Activated CD4-positive, CD25-positive, alpha-beta regulatory T cell treated with anti-CD3 and anti-CD28 coated beads, Interleukin-2, amount 50 U/mL, for 16 hours (primary cell): ENCODE measurements at places on chromosomes 6 and 20.

- no peak for DNase-seq
Measured at GRCh38 chr6:55704421-55704820, 125.4 kb upstream of the HMGCLL1 start.

GRCh38 chr6:97882755-97883154, 599.7 kb upstream of the MMS22L start:
- DNase-seq, result no peak

GRCh38 chr6:69424581-69424980, 372.2 kb downstream of the LMBRD1 start:
- no peak for DNase-seq

- DNase-seq, result no peak
Measured at GRCh38 chr6:150068151-150068550, 770 bp downstream of the ULBP3 start.

GRCh38 chr20:58229198-58229798, 845 bp upstream of the ANKRD60 start:
- DNase-seq, result no peak

GRCh38 chr20:22490287-22491193, 93.8 kb downstream of the FOXA2 start:
- DNase-seq, result no peak

DNA sequence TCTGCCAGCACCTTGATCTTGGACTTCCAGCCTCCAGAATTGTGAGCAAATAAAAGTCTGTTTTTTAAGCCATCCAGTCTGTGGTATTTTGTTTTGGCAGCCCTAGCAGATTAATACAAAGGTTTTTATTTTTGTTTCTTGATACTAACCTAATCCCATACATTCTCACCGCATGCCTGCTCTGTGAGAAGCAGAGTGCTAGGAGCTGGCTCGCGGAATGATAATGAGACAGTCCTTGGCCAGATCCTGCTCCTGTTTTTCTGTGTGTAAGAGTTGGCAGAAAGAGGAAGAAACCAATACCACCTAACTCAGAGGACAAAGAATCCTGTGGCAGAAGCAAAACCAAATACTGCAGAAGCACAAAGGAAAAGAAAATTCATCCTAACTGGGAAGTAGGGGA, 82.6 kb downstream of the KIF16B start:
- DNase-seq, result no peak

DNA sequence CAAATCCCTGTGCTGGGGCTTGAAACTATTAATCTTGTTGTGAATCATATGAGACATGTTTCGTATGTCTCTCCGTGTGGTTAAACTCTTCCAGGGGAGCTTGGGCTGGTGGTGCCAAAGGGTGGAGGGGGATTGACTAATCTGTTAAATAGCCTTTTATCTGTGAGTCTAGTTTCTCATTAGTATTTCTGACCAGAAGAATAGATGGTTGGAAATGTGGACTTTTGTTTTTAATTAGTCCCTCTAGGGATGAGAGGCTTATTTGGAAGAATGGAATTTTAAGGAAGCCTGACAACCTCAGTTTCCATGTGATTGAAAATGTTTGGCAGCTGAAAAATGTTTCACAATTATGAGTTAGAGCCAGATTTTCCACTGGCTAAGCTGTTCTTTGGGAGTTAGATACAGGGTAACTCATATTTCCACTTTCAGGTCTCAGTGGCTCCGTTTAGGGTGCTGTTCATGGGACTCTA, 117.3 kb downstream of the BCKDHB start:
- DNase-seq, result no peak

DNA sequence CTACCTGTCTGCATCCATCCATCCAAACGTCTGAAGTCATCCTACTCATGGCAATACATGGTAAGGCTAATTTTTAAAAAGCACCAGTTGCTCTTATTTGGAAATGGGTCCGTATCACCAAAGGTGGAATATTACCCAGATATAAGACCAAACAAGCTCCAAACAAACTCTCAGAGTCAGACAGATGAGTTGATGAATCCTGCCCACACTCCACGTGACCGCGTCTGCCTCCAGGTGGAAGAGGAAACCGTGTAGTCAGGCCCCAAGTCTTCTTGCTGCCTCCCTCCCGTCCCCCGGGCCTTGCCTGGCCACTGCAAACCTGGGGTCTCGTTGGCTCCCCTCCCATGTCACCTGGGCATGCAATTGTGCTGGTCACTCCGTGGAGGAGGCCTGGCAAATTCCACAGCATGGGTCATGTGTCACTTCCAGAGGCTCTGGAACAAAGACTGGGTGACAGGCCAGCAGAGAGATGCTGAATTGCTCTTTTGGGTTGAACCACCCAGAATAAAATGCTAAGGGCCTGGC, 31.8 kb downstream of the CTCFL start:
- DNase-seq, result no peak

DNA sequence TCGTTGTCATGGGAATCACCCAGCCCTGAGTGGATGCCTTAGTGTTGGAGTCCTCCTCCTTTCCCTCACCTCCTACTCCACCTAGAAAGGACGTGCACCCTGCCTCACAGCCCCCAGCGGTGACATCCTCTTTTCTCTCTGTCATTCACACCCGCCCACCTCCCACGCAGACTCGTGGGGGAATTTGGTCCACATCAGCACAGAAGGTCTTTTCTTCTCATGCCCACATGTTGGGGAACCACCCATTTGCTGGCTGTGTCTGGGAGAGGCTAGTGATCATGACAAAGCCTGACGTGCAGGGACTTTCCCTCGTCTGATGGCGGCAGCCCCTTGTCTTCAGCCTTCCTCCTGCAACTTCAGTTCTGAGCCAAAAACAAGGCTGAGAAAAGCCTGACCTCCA, 96.0 kb upstream of the CNKSR3 start:
- peak; percentile 65 for DNase-seq

- no peak for DNase-seq
Measured at GRCh38 chr6:135572051-135572450, 74.5 kb upstream of the AHI1 start.

GRCh38 chr20:59688999-59689398, 84.7 kb downstream of the PHACTR3 start:
- DNase-seq, result no peak

- DNase-seq, result no peak
Measured at GRCh38 chr20:49675368-49676151, 38.1 kb downstream of the B4GALT5 start.

DNA sequence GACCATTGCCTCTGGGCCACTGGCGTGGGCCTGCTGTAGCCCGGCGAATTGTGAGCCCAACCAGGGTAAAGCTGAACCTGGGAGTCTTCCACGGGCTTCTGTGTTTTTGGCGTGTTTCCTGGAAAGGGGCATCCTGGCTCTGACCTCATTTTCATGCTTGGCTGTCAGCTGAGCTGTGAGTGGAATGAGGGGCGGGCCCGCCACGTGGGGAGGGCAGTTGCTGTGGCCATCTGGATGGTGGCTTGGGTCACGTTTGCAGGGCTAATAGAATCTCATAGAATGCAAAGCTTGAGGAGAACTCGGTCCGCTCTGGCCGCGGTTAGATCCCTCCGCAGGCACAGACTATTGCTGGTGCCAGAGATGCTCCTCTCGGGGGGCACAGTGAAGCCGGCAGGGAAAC, 263.0 kb downstream of the SMOC2 start:
- no peak for DNase-seq

GRCh38 chr6:132790450-132790849, 8.0 kb downstream of the SLC18B1 start:
- DNase-seq, result no peak

GRCh38 chr6:15416932-15417509, 171.2 kb downstream of the JARID2 start:
- DNase-seq, result no peak

- DNase-seq, result no peak
Measured at GRCh38 chr6:81614292-81614691, 138.2 kb downstream of the TENT5A start.

DNA sequence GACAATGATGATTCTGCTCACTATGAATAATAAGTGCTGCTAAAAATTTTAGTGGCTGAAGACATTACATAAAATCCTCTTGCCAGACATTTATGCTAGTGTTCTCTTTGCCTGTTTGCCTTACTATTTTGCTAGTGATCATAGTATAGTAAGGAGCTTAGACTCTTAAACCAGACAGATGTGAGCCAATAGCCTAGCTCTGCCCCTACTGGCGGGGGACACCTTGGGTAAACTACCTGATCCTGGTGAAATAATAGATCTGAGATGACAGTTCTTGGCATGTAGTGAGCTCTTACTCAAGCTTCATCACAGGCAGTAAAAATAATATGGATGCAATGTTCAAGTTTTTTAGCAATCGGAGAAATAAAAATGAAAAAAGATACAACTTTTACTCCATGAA, 18.8 kb downstream of the ENPP3 start:
- DNase-seq, result no peak

DNA sequence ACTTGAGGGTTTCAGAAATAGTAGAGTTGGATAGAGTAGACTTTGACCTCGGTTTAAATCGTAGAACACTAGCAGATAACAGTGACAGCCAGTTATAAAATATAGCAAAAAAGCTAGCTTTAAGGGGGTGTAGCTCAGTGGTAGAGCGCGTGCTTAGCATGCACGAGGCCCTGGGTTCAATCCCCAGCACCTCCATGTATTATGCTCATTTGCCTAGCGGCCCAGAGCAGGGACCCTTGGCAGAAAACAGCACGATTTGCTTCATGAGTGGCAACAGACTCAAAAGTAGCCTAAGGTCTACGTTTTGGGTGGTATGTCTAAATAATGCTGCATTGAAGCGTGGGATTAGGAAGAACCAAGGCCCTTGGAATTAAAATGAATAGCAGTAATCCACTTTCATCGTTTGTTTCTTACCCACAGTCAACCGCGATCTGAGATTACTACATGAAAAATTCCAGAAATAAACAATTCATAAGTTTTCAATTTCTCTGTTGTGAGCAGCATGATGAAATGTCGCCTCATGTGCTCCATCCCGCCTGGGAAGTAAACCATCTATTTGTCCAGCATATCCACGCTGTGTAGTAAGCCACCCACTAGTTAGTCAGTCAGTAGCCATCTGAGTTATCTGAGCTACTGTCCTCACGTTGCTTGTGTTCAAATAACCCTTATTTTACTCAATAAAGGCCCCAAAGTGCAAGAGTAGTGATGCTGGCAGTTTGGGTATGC, 184.9 kb downstream of the GPX5 start:
- no peak for DNase-seq

DNA sequence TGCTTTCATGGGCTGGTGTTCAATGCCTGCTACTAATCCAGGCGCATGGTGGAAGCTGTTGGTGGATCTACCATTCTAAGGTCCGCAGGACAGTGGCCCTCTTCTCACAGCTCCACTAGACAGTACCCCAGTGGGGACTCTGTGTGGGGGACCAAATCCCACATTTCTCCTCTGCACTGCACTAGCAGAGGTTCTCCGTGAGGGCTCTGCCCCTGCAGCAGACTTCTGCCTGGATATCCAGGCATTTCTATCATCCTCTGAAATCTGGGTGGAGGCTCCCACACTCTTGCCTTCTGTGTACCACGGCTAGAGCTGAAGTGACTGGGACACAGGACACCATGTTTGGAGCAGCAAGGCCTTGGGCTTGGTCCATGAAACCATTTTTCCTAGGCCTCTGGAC, 134.1 kb upstream of the C6orf118 start:
- no peak for DNase-seq

DNA sequence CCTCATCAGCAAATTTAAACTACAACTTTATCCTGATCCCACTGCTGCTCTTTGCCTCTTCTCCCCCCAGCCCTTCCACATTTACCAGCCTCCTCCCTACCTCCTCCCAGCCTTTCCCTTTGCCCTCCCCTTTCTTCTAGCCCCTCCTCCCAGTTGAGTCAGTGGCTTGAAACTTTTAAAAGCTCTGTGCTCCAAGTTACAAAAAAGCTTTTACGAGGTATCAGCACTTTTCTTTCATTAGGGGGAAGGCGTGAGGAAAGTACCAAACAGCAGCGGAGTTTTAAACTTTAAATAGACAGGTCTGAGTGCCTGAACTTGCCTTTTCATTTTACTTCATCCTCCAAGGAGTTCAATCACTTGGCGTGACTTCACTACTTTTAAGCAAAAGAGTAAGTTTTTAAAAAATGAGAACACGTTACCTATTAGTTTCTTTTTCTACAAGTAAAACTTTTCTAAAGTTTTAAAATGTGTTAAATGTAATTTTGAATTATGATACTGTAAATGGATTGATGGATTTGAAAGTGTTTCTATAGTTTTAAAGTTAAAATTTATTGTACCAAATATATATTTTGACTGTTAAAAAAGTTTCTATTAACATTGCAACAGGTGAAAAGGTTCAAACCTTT, at the start of gene GJA1:
Gene GJA1 (plus strand): TSS at position 203 of the 626 bp plus-strand sequence. CDS start 11,202 bp downstream, outside the sequence.
- DNase-seq, result no peak

GRCh38 chr6:16437984-16438383, 199.6 kb downstream of the GMPR start:
- no peak for DNase-seq

DNA sequence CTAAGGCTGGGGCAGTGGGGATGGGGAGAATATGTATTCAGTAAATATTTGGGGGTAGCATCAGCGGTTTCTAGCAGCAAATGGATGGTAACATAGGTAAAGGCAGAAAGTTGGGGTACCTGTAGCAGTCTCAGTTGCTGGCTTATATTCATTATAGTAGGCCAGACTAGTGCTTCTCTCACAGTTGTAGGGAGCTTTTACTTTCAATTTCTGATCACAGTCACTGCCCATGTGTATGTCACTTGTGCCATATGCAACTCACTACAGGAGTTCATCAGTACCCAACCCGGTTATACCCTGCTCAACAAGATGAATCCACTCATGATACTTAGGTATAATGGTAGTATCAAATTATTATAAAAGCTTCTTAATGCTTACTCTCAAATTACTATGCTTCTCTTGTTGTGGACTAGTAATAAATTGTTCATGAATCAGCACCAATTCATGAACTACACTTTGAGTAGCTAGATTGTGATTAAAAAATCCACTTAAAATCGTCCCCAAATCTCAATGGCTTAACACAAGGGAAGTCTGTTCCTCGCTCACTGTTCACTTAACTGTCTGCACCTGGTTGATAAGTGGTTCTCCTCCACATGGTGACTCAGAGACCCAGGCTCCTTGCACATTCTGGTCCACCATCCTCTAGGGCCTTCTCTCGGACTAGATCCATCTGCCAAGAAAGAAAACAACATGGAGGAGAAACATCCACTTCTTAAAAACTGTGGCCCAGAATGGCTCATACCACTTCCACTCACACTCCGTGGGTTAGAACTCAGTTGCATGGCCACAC, 31.3 kb upstream of the MYLIP start:
- DNase-seq, result no peak

DNA sequence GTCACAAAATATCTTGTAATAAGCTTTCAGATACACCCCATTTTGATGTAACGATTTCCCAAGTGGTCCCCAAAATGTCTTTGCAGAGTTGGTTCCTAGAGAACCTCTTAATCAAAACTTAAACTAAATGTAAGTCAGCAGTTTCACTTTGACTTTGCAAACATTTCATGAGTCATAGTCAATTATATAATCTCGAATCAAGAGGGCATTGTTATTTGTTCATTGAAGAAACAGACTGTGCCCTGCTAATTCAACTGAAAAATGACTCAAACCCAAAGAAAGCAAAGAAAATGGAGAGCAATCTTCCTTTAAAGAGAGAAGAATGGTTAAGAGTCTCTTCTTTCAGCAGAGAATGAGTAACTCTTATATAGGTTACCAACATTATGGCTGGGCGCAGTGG, 58.3 kb downstream of the IPCEF1 start:
- no peak for DNase-seq

GRCh38 chr6:164554700-164555476, 754.5 kb downstream of the C6orf118 start:
- DNase-seq, result no peak
